Fibroblast of villous mesenchyme (primary cell): ENCODE measurements at places on chromosomes 7 and 10. TPM values are rescaled to one million over a fixed set of nuclear protein-coding genes. Genes with fewer than 3 reads are reported as not detected.

The CTBP2 gene
- total RNA-seq = 74.3 and 84.7 TPM in 2 replicates

The NPTX2 gene
- 0.43 TPM in 1 of 2 replicates, not detected in the other for total RNA-seq

The SLC35B4 gene
- 17.7 and 24.2 TPM in 2 replicates for total RNA-seq

The MYPN gene
- total RNA-seq = 4.5 and 18.6 TPM in 2 replicates

The TRPV6 gene
- not detected in 2 replicates for total RNA-seq

The DGKB gene
- total RNA-seq = not detected in 2 replicates

The ELMO1 gene
- total RNA-seq = under 0.01 TPM in 1 of 2 replicates, not detected in the other

The ANKRD22 gene
- not detected in 2 replicates for total RNA-seq

GRCh38 chr10:119310806-119311205, 103.4 kb downstream of the GRK5 start:
- DNase-seq = no peak

- DNase-seq = peak; percentile 14
These were observed 299.3 kb upstream of the MEOX2 start for GRCh38 chr7:15985587-15986384.

DNA sequence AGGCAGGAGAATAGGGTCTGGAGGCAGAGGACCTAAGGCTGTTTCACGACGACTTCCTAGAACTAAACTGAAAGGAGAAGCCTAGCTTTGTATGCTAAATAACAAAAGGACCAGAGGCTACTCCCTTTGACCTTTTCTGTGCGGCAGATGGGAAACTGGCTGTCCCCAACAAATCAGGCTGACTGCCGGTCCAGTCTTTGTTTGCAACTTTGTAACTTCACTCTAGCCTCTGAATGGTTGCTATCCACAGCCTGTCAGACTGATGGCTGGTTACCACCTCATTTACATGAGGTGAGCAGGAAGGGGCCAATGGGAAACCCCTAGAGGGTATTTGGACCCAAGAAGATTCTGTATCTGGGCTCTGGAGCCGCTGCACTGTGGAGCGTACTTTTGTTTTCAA, 132.6 kb upstream of the SHH start:
- no peak for DNase-seq

GRCh38 chr7:21367081-21367480, 60.8 kb upstream of the SP4 start:
- DNase-seq = no peak

- DNase-seq = no peak
These were observed 11.2 kb downstream of the TRA2A start for GRCh38 chr7:23520582-23520981.

GRCh38 chr7:71498381-71498780, 366.4 kb downstream of the GALNT17 start:
- no peak for DNase-seq

GRCh38 chr10:75528392-75528791, 97.0 kb downstream of the LRMDA start:
- no peak for DNase-seq

DNA sequence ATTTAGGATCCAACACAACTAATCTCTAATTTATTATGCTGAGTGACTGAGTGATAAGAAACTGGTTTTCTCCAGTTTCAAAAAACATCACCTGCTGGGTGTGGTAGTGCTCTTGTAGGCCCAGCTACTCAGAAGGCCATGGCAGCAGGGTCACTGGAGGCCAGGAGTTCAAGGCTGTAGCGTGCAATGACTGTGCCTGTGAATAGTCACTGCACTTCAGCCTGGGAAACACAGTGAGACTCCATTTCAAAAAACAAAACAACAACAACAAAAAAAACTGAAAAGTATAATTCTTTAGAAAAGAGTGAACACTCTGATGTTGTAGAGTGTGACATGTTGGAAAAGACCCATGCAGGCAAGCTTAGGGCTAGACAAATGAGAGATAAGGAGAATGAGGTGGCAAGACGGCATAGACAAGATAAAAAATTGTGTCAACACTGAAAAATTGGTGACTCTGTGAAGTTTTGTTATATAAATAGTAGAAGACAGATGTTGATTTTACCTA, 150.1 kb upstream of the GPR22 start:
- no peak for DNase-seq

DNA sequence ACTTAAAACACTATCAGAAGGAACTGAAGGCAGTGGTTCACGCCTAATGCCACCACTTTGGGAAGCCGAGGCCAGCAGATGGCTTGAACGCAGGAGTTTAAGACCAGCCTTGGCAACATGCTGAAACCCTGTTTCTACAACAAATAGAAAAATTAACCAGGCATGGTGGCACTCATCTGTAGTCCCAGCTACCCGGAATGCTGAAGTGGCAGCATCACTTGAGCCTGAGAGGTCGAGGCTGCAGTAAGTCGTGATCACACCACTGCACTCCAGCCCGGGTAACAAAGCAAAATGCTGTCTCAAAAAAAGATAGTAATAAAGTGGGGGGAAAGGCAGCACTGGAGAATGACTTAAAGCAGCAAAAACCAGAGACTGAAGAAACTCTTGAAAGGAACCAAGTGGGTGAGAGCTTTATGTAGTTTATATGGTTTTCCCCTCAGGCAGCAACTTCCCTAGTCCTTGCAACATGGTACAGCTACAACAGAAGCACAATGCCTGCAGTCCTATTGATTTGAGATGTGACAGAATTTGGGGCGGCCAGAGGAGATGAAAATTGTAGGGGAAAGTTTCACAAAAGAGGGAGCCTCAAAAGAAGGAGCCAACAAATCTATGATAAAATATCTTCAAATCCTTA, 38.1 kb downstream of the GDI2 start:
- DNase-seq = no peak
